ENCODE measurements at places on chromosomes 12 and 14. TPM values are rescaled to one million over a fixed set of nuclear protein-coding genes. Genes with fewer than 3 reads are reported as not detected.

The FAM161B gene
- 1.5 TPM for total RNA-seq

The SPIC gene
- total RNA-seq = not detected

The GALNT9 gene
- total RNA-seq = 0.41 TPM

The PARPBP gene
- total RNA-seq = 26.5 TPM

The ZNF26 gene
- 22.3 TPM for total RNA-seq

The DEPDC4 gene
- 2.4 TPM for total RNA-seq

DNA sequence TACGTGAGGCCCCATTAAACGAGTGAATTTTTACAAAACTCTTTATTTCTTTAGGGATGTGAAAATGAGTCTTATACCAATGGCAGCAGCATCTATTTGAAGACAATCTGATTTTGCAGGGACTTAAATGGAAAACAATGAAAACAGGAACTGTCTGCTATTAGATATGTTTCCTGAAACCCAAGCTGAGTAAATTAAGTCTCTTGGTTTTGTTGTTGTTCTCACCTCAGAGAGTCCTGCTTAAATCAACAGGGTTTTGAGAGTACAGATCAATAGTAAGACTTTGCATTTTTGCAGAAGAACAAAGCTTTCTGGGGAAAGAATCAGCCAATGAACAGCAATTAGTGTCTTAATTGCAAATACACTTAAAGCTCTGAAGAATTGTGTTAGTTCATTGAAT lies 39.1 kb upstream of the LGR5 start:
- no peak for DNase-seq

DNA sequence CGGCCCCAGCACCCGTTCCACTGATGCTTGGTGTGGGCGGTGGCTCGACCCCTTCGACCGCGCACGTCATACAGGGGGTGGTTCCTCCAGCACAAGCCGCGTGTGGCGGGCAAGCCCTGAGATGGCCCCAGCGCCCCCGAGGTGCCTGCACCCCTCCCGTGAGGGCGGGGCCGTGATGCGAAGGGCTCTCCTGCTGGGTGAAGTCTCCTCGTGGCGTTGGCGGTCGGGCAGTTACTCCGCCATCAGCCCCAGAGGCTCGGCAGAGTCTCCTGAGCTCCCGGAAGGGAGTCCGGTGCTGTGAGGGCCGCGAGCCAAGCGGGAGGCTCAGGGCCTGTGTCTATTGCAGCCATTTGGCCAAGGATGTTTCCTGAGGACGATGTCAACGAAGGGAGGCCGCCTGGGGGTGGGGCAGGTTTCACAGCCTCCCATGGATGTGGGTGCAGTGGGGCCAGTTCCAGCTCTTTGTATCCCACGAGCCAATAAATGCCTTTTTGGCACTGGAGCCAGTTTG lies 78.1 kb upstream of the GALNT9 start:
- no peak for DNase-seq

GRCh38 chr12:92192360-92192759 lies 46.7 kb upstream of the BTG1 start:
- no peak for DNase-seq

- no peak for DNase-seq
These were observed 359.9 kb downstream of the RGS6 start for GRCh38 chr14:72291908-72292688.

GRCh38 chr14:64504310-64504896 lies at the start of gene ZBTB1:
Gene ZBTB1, plus strand, starts transcription at chr14:64504770. Its CDS starts 16,735 bp downstream, at chr14:64521505.
- peak; percentile 89 for DNase-seq

DNA sequence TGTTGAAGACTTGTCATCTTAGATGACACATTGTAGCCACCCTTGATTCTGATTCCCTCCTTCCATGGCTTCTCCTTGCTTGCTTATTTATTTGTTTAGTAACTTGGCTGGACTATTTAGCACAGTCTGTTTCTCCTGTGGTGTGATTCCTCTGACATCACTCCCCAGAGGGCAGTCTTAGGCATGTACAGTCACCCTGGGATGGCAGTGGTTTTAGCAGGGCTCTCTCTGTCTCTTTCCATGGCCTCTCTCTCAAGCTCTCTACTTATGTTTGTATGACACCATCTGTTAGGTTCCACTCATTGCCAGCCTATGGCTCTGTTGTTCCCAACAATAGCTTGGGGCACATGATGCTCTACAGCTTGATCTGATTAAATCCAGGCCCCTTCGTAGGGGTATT lies 158.3 kb downstream of the ADGRD1 start:
- DNase-seq = no peak

DNA sequence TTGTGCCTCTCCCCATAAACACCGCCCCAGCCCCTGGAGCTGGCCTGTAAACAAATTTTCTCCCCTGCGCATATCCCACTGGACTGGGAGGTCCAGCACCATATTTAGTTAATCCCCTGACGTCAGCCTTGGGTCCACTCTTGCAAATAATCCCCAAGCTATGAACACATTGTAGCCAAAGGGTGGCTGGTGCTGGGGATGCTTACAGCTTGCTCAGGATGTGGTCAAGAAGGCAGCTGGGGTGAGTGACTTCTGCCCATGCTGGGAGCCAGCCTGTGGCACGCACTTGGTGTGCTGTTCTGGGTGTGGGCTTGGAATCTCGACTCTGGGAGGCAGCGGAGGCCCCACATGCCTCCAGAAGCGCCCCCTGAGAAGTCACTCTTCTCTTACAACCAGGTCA lies 32.1 kb downstream of the CMKLR1 start:
- no peak for DNase-seq

DNA sequence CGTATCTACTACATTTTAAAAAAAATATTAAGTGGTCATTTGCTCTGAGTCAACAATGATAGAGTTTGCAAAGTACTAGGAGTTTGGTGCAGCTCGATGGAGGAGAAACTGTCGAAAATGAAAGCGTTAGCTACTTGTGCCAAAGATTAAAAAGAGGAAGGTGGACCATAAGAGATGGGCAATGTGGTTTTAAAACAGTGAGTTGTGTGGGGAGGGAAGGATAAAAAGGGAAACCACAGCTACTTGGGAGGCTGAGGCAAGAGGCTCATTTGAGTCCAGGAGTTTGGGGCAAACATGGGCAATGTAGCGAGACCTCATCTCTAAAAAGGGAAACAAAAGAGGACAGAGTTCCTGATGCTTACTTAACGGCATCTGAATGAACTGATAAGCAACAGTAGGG lies 18.2 kb upstream of the STRAP start:
- no peak for DNase-seq

DNA sequence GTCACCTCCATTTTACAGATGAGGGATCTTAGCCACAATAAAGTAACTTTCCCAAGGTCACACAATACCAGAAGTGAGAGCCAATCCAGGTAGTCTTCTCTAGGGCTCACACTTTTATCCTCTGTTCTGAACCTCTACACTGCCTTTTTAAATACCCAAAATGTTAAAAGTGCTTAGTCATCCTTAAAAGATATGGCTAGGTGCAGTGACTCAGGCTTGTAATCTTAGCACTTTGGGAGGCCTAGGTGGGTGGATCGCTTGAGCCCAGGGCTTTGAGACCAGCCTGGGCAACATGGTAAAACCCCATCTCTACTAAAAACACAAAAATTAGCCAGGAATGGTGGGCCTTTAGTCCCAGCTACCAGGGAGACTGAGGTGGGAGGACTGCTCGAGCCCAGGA lies 104.1 kb upstream of the PPP4R3A start:
- no peak for DNase-seq

GRCh38 chr12:123762715-123763052 lies 583 bp downstream of the DNAH10 start:
- no peak for DNase-seq

DNA sequence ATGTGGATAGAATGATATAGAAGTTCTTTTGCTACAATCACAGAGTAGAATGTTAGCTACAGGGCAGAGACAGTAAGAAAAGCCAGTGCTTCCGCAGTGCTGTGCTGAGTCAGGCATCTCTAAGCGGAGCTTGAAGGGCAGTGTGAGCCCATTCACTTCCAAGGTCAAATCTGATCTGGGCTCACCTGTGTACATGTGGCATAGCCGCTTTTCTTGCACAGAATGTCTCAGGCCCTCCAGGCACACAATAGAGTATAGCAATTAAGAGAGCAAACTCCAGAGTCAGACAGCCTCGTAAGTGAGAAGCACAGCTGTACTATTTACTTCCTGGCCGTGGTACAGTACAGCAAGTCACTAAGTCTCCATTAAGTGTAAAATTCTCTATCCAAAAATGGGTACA lies 26.8 kb downstream of the CORO1C start:
- DNase-seq = no peak

- no peak for DNase-seq
These were observed 17.6 kb upstream of the EPS8 start for GRCh38 chr12:15806826-15807225.

- no peak for DNase-seq
These were observed 310.4 kb downstream of the ATXN7L3B start for GRCh38 chr12:74848006-74848405.

GRCh38 chr12:1880876-1881275 lies 37.6 kb downstream of the CACNA2D4 start:
- no peak for DNase-seq

DNA sequence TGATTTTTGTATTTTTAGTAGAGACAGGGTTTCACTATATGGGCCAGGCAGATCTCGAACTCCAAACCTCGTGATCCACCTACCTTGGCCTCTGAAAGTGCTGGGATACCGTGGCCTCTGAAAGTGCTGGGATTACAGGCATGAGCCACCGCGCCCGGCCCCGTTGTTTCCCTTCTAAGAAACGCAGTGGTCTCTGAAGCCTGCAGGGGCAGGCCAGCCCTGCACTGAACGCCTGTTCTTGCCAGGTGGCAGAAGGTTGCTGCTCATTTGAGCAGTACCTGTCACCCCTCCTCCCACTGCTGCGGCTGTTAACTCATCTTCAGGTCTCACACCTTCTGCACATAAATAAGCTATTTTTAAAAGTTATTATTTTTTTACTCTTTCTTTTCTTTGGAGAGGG lies 24.3 kb downstream of the GPRC5A start:
- DNase-seq = no peak
